Placental epithelial cell (primary cell): ENCODE measurements at places on chromosomes 6 and 20. TPM values are rescaled to one million over a fixed set of nuclear protein-coding genes. Genes with fewer than 3 reads are reported as not detected.

ROS1 gene
- under 0.01 TPM in 1 of 2 replicates, not detected in the other for total RNA-seq

ABHD16B gene
- total RNA-seq, result not detected in 2 replicates

C20orf144 gene
- total RNA-seq, result 0.33 and 0.39 TPM in 2 replicates

EDN1 gene
- 45.1 and 91.0 TPM in 2 replicates for total RNA-seq
